GM23248 (cell line): ENCODE measurements at places on chromosomes 2 and 18. TPM values are rescaled to one million over a fixed set of nuclear protein-coding genes. Genes with fewer than 3 reads are reported as not detected.

- peak overlapping the region; percentile 96 for H3K27ac ChIP-seq
- peaks cover 26% of the 10 kb centered on the region for H3K36me3 ChIP-seq
- H3K4me3 ChIP-seq = peak overlapping the region; percentile 87
- DNase-seq = no peak
- H3K4me1 ChIP-seq = peaks cover 57% of the 10 kb centered on the region
- no peaks in the 10 kb centered on the region for H3K27me3 ChIP-seq
These were observed 4.9 kb downstream of the SMAD7 start for GRCh38 chr18:48945953-48946217.

The SERPINB12 gene
- not detected in 2 replicates for polyA plus RNA-seq

DNA sequence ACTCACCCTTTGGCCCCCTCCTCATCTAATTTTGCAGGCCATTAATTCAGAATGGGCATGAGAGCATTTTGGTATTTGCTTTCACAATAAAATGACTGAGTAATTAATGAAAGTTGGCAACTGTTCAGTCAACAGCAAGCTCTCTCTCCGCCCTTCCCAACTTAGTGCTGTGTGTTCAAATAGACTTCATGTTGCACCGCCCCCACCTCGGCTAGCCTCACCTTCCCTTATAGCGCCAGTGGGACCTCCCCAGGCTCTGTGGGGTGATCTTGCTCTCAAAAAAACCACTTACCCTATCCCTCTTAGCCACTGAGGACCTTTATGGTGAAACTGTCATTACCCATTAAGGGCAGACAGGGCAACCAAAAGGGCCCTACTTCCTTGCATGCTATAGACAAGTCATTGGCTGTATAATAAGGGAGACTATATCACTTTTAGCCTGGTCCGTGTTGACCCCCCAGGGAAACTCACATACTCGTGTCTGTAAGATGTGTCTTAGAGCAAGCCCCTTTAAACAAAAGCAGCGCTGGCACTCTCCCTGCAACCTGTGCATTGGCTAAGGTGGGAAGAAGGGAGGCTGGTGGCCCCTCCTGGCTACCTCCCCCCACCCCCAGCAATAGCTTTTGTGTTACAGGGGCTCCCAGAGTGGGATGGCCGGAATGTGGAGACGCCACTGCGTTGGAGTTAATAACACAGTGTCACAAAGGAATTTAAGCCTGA, 15.2 kb downstream of the EN1 start:
- H3K36me3 ChIP-seq = no peaks in the 10 kb centered on the region
- H3K4me1 ChIP-seq = peaks cover 20% of the 10 kb centered on the region
- DNase-seq = peak; percentile 31

DNA sequence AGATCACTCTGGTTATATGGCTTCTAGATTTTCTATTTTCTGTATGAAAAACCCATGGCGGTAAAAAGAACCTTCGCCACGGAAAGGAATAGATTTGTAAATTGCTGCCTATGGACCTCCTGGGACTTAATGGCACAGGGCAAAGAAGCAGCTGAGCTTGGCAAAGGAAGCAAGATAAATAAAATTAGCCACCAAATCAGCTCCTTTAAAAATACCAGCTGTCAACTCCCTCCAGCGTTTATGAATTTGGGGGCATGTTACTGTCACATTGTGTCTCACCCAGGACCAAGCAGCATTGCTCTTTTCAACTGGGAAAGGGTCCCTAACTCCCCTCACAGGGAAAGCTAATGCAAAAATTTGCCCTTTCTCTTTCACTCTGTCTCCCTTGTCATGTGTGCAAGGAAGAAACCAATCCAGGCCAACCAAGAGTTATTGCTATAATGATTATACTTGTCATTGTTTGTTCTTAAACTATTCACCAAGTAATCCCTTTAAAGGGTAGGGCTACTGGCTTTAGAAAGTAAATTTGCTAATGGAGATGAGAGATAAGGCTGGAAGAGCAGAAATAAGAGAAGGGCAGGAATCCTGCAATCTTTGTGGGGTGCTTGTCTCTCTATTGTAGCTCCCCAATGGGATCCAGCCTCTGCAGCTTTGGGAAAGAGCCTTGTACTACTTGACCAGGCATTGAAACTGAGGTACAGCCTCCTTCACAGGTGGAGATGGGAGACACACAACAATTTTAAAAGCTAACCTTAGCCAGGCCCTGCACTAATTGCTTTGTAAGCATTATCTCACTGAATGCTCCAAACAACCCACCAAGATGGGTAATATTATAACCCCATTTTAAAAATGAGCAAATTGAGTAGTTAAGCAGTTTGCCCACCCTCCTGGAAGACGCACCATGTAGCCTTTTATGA, 119.1 kb upstream of the KLF7 start:
- DNase-seq = no peak
- H3K4me3 ChIP-seq = no peak overlapping the region
- H3K27ac ChIP-seq = no peak overlapping the region
- no peaks in the 10 kb centered on the region for H3K27me3 ChIP-seq
- no peaks in the 10 kb centered on the region for H3K36me3 ChIP-seq

DNA sequence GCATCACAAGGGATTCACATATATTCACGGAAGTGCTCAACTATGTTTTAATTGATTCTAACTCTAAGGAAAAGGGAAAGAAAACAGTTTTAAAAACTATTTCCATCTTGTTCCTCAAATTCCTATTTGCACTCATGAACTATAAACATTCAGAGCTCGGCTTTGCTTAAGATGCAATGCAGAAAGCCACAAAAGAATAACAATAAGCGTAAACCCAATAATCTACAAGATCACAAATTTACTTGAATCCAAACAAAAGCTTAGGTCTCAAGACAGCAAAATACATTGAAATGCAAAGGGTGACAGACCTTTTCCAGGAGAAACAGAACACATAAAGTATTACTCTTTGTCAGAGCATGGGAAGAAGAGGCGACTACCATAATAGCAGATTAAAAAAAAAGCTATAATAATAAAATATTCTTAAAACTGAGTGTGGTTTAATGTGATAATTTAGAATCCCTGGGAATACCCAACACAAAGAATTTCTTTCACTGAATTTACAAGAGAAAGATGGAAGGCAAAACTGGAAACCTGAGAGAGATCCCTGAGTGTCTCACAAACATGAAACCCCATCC, 1094.9 kb downstream of the LRP1B start:
- no peaks in the 10 kb centered on the region for H3K4me1 ChIP-seq
- H3K36me3 ChIP-seq = no peaks in the 10 kb centered on the region
- H3K27me3 ChIP-seq = no peaks in the 10 kb centered on the region
- DNase-seq = no peak
- H3K27ac ChIP-seq = no peak overlapping the region
